Vagina (tissue), 2 donors: ENCODE measurements at places on chromosomes 4 and X. TPM values are rescaled to one million over a fixed set of nuclear protein-coding genes. Genes with fewer than 3 reads are reported as not detected.

- DNase-seq = no peak
Measured at GRCh38 chr4:121597346-121597934, 99.3 kb downstream of the ANXA5 start.

DNA sequence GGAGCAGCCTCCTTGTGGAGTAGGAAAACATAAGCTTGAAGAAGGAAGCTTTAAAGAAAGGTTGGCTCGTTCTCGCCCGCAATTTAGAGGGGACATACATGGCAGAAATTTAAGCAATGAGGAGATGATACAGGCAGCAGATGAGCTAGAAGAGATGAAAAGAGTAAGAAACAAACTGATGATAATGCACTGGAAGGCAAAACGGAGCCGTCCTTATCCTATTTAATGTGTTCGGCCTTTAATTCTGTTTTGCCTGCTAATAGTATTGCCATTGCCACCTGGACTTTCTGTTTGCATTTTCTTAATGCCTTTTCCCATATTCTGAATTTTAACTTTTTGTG is 1.4 kb downstream of the TCEAL1 start:
- no peak for DNase-seq

DNA sequence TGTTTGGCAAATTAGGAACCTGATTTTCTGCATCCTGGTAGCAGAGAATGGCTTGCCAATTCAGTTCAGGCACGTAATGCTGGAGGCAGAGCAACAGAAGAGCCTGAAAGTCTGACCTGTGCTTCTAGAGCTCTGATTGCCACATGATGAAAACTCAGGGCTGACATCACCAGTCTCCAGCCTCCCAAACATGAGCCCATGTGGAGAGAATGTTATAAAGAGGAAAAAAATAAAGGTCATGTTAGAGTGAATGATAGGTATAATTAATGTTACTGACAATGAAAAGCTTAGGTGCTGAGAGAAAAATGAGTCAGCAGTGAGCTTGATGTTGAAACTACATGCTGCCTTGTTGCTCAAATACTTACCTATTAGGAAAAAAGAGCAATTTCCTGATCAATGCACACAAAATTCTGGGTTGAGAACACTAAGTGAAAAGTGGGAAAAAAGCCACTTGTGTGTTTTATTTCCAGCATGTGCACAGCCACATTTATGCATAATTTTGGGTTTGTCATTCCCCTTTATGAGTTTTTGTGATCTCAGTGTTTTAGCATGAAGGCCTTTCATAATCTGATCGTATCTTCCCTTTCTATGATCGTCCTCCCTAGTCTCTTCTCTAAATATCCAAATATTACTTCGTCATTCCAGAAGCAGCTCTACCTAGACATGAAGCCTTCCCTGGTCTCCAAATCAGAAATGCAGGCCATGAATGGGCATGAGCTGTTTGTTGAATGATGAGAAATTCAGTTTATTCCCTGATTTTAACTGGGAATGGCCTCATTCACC is 113.3 kb upstream of the CPEB2 start:
- no peak for DNase-seq

DNA sequence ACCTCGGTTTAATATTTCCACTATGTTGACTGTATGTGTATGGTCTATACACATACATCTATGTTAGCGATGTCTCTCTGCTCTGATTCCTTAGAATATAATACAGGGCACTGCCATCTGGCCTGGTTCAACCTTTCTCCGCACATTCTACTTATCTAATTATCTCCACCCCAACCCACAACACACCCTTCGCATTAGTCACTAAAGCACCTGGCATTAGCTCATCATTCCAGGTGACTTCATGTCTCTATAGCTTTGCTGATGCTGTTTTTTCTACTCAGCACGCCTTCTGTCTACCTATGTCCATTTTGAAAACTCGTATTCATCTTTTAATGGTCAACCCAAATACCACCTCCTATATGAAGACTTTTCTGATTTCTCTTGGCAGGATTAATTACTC is 425.2 kb upstream of the RASGEF1B start:
- no peak for DNase-seq

DNA sequence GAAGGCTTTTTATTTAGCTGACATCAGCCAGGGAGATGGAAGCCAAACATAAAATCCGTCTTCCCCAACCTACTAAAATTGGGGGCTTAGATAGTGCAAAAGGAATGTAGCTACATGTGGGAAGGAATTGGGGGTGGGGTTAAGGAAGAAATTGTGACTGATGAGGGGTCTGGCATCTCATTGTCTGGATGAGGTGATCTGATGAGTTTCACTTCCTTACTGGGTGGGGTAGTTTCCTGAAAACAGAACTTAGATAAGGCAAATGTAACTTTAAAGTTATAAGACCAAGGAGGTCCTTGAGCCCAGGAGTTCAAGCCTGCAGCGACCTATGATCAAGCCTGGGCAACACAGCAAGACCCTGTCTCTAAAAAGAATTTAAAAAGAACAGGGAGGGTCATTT is 105.5 kb upstream of the NEIL3 start:
- no peak for DNase-seq

DNA sequence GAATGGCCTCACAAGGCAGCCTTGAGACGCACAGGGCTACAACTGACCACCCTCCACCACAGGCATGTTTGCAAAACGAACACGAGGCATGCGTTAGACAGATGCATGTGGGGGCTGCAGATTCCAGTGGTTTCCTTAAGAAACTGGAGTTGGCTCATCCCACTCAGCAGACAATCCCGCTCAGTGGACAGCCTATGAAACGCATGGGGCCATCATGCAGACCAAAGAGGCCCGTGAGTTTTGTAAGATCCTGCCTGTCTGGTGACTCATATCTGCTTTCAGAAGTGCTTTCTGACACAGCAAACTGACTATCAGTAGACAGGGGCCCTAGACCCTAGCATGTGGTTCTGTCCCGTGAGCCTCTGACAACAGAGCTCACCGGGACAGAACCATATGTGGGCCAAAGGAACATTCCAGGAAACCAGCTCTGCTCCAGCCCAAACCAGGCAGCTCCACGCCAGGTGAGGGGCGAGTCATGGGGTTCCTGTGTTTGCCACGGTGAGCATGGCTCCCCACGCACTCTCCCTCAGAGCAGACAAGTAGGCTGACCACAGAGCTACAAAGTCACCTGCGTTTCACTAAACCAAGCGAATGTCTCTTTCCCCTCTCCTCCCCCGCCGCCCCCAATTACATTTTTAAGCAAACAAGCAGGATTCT is 74.4 kb downstream of the MTMR1 start:
- no peak for DNase-seq

GRCh38 chr4:20761382-20761781 is 61.1 kb downstream of the PACRGL start:
- DNase-seq = no peak

- DNase-seq = no peak
Measured at GRCh38 chr4:102022343-102022742, 231.8 kb downstream of the BANK1 start.

DNA sequence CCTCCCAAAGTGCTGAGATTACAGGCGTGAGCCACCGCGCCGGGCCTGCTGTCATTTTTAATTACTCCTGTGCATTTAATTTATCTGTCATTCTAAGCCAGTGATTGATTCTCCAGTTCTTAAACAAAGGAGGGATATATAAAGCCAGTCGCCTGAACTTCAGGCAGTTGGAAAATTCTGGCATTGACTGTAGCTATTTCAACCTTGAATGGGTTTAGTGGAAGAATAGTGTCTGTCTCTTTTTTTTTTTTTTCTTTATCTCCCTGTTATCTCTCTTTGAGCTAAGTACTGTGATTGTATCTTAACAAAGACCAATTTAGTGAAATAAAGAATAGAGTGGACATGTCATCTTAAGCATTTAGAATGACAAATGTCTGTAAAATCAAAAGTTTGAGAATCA is 11.0 kb downstream of the NEIL3 start:
- no peak for DNase-seq

DNA sequence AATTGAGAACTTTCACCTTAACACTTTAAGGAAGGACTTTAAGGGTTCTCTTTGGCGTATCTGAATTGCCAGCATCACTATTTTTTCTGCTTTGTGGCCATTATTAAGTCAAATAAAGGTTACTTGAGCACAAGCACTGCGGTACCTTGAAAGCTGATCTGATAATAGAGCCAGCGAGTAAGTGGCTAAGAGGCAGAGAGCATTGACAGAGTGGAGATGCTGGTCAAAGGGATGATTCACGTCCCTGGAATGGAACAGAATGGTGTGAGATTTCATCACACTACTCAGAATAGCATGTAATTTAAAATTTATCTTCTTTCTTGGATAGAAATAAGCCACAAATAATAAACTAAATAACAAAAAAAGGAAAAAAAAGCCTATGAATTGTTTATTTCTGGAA is 57.1 kb upstream of the NPFFR2 start:
- DNase-seq = no peak

ZNF711 gene
- total RNA-seq = 2.2 TPM

SPON2 gene
- total RNA-seq = 72.2 TPM

CFAP47 gene
- not detected for total RNA-seq

PLK4 gene
- 6.6 TPM for total RNA-seq

GAGE12J gene
- total RNA-seq = not detected
